ENCODE measurements at places on chromosomes 12 and 14.

DNA sequence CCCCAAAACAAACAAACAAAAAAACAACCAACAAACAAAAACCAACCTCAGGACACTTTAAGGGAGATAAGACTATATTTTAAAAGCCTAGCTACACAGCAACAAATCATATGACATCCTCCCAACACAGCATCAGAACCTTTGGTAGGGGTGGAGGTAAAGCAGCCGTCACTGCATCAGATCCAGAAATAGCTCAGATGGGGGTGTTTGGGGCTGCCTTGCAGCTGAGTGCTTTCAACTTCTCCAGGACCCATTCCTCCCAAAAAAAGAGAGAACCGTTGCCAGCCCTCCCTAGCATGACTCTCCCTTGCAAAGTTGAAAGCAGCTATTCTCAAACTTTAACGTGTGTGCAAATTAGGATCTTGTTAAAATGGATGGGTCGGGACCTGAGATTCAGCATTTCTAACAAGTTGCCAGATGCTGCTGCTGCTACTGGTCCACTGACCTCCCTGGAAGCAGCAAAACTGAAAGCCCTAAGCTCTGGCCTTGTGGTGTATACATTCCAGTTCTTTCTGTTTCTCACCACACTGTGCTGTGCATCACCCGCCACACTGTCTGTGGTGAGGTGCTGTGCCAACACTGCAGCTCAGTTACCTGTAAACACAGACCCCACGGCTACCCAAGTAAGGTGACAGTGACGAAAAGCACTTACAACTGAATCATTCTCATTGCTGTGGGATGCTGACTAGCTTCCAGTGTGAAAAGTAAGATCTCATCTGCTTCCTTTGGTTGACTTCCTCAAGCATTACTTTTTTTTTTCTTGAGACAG lies 54.0 kb downstream of the SLC38A1 start:
- peak; percentile 27 for DNase-seq

GRCh38 chr14:102827716-102828115 lies 50.5 kb downstream of the TRAF3 start:
- DNase-seq, result no peak

DNA sequence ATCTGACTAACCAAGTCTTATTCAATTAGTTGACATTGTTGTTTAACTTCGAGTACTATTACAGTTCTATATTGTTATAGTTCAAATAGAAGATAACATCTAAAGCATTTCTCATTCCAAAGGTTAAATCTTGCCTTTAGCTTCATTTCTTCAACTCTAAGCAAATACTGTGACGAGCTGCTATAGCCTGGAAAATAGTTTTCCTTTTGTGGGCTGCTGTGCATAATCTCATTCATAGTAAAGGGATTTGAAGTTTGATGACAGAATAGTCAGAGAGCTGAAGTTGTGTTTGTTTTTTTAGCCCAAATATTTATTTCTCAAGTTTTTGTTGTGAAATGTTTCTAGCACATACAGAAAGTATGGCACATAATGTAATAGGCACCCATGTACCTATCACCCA lies 13.4 kb downstream of the PSEN1 start:
- no peak for DNase-seq

DNA sequence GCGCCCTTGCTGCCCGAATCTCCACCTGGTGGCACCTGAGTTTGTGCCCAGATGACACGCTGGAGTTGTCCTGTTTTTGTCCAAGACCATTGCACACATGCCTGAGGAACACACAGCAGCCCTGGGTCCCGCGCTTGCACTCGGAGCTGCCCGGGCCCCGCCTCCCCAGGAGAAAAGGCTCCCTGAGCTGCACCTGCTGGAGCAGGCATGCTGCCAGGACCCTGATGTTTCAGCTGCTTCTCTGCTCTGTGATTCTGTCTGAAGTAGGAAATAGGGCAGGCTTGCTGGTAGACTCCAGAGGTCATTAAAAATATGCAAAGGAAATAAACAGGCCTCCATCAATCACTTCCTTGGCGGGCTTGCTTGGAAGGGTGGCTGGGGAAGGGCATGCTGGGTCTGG lies 271.6 kb downstream of the CACNA1C start:
- DNase-seq, result no peak

- DNase-seq, result no peak
Observed at GRCh38 chr14:32059702-32060101, 17.4 kb upstream of the ARHGAP5 start.

GRCh38 chr14:37974421-37974820 lies 233.3 kb upstream of the SSTR1 start:
- no peak for DNase-seq

DNA sequence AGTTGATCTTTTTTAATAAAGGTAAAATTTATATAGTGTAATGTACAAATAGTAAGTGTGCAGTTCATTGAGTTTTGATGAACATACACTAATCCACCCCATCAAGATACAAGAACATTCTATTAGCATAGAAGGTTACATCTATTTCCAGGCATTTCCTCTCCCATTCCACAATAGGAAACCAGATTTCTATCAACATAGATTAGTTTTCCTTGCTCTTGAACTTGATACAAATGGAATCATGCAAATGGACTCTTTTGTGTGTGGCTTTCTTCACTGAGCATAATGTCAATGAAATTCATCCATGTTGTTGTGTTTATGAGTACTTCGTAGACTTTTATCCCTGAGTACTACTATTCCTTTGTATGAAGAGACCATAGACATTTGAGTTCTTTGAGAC lies 10.8 kb downstream of the STYX start:
- no peak for DNase-seq

GRCh38 chr14:58131386-58131785 lies 20.6 kb downstream of the ARMH4 start:
- no peak for DNase-seq

DNA sequence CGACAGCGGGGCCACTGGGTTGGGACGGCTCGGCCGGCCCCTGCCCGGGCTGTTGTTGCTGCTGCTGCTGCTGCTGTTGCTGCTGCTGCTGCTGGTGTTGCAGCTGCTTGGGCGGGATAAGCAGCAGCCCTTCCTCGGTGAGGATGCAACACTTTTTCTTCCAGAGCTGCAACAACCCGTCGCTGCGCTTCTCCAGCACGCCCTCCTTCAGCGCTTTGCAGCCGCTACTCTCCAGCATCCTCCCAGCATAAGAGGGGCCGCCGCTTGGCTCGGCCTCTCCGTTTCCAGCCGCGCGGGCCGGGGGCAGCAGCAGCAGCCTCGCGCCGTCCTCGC lies 529 bp downstream of the PHLDA1 start:
- no peak for DNase-seq

DNA sequence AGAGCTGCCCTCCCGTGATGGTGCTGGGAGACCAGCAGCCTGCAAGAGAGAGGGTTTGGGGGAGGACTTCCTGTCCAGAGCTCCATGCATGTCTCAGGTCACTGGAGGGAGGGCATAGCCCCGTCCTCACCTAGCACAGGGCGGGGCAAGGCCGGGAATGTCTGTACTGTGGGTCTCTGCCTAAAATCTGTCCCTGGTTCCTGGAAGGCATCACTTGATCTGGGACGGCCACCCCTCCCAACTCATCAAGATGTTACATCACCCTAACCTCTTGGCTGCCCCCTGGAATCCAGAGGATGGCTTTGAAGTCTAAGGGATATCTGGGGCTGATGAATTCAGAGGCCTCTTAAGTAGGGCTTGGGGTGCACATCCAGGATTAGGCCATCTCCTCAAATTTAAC lies 37.0 kb upstream of the MEG3 start:
- no peak for DNase-seq

DNA sequence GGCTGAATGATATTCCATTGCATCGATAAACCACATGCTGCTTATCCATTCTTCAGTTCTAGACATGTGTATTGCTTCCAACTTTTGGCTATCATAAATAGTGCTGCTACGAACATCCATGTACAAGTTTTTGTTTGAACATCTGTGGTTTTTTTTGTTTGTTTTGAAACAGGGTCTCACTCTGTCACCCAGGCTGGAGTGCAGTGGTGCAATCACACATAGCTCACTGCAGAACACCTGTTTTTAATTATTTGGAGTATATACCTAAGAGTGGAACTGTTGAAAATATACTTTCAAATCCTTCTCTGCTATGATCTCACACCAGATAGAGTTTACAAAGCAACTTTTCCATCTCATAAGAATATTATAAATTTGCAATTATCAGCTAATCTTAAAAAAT lies 124.2 kb downstream of the TTC7B start:
- DNase-seq, result no peak

- no peak for DNase-seq
Observed at GRCh38 chr14:72651714-72652113, 242.2 kb downstream of the DPF3 start.

DNA sequence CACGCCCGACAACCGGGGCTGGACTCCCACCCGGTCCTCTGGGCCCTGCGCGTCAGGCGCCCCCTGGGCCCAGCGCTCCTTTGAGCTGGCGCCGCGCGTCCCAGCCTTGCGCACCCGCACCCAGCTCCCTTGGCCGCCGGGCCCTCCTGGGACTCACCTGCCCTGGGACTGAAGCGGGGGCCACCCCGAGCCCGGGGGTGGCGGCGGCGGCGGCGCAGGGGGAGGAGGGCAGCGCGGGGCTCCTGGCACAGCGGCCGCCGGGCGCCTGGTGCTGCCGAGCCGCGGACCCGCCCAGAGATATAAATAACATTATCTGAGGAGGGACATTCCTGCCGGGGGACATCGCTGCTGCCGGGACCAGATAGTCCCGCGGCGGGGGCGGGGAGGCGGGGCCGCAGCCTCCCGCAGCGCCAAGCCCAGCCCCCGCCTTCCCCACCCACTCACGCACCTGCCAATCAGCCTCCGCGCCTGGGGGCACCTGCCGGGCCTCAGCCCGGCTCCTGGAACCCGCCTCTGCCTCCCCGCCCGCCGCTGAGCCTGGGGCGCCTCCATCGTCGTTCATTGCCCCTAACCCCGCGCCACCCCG lies at the start of gene SPTB:
Gene SPTB, minus strand, starts transcription at position 273 of the 586 bp plus-strand sequence. CDS start 56,813 bp downstream, outside the sequence.
- no peak for DNase-seq

DNA sequence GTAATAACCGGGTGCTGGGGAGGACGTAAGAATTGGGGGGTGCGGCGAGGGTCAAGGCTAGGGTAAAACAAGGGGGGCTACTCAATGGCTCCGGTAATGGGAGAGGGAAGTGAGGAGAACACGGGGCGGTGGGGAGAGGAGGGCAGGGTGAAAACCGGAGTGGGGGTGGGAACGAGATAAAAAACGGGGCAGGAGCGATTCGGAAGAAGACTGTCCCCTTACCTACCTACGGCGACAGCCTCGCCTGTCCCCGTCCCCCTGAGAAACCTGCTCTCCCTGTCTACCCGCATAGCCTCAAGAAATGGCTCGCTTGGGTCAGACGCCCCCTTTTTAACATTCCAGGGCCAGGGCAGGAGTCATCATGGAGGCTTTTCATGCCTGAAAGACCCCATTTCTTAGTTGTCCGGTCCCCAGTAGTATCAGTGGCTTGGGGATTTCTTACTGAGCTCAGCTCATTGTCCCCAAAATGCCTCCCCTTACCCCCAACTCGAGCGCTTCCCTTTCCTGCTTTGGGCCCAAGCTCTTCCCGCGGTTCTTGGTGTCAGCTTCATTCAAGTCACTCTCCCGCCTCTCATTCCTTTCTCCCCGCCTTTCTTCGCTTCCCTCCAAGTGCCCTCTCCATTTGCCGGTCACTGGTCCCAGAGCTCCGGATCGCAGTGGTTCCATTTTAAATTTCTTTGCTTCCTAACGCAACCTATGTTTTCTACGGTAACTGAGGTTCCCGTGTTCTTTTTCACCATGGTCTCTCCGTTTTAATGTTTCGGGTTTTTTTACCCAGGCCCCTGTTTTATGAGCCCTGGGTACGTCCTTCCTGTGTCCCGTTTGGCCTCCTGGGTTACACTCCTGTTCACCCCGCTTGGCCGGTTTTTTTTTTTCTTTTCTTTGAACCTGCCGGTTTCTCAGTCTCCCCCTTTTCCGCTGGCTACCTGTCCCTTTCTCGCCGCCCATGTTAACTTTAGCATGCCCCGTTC lies 1.2 kb upstream of the WSB2 start:
- DNase-seq, result no peak

- no peak for DNase-seq
Observed at GRCh38 chr12:88336076-88336739, 194.1 kb downstream of the TMTC3 start.

GRCh38 chr14:102882226-102882906 lies 40.1 kb upstream of the AMN start:
- DNase-seq, result no peak

GRCh38 chr14:37320106-37320505 lies 122.4 kb downstream of the MIPOL1 start:
- no peak for DNase-seq

DNA sequence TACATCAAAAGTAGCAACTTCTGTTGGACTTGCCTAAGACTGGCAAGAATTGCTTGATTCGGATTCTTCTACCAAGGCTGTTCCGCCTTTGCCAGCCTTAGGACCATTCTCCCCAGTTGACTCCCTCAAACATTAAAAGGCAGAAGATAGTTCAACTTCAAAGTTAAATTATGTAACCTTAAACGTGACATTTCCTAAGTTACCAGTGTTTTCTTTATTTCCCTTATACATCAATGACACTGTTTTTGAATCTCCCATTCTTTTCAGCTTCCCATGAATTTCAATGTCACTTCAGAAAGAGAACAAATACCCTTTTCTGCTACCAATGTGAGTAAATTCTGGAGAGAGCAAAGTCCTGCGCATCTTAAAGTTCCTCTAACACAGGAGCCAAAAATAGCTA lies 25.2 kb downstream of the CAPRIN2 start:
- DNase-seq, result no peak

DNA sequence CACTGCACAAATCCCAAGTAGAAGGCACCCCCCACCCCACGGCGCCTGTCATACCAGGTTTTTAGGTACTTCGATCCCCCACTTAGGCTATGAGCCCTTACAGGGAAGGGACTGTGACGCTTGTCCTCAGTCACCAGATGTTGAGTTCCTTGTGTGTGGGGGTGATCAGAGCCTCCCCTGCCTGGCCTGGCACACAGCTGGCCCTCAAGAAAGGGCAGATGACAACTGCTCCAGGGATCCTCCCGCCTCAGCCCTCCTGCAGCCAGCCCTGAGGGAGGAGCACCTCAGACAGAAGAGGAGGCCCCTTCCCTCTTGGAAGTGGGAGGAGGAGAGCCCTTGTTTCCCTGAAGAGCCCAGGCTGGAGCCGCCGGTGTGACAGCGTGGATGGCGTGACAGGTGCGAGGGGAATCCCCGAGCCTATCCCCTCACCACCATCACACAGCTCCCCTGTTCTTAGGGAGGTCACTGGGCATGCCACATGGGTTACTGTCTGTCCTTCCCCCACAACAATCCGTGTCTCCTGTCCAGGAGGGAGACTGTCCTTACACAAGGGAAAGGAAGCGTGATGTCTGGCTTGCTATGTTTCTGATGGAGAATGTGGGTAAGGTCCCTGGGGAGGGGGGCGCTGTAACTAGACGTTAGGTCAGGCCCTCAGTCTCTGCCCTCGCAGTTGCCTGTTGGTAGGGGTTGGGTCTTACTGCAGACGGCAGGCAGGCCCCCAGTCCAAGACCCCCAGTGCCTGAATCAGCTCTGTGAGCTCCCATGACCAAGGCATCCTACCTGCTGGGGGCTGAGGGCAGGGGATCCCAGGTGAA lies 31.4 kb downstream of the P2RX4 start:
- DNase-seq, result no peak

DNA sequence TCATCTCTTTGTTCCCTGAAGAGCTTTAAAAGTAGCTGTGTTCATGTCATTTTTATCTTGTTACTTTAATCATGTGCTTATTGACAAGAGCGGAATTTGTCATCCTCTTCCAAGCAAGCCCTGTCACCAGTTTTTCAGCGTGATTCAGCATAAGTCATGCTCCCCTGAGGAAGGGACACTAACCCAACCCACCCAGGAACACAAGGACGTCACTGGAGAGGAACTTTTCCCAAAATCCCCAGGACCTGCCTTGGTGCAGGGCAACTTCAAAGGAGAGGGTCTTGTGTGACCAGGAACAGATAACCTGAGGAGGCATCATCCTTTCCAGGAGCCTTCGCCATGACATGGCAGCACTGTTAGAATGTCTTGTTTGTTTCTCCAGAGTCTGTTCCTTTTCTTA lies 107.1 kb upstream of the DIO3 start:
- no peak for DNase-seq

Data from KG1 (cell line).